ENCODE measurements at places on chromosomes 11 and 22. TPM values are rescaled to one million over a fixed set of nuclear protein-coding genes. Genes with fewer than 3 reads are reported as not detected.

The RFPL1 gene
- total RNA-seq: not detected

GRCh38 chr11:23976426-23976825 lies 520.4 kb upstream of the LUZP2 start:
- no peak for DNase-seq

The MLC1 gene
- not detected for total RNA-seq

DNA sequence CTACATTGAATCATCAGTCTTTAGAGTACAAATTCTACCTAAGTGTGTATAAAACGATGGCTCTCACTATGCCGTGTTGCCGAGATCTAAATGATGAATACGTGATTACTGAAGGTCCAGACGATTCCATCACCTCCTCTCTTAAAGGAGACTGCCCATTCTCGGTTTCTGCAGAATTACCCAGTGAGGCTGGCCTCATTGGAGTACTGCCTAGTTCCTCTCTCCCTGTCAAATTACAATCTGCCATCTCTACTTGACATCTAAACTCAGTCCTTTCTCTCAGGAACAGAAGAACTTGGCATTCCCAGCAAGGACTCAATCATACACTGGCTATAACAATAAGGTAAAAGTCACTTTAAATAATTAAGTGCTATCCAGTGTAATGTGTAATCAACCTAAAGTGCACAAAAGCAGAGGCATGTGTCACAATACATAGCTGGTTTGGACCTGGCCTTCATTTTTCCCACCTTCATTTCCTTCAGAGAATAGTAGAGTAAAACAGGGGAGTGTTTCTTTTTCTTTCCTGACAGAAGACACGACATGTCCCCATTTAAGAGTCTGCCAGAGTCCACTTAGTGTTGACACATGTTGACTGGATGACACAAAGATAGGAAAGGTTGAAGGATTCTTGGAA lies 634.1 kb downstream of the LRRC4C start:
- DNase-seq: no peak

Data from glutamatergic neuron (in vitro differentiated cells).